Activated CD8-positive, alpha-beta T cell treated with anti-CD3 and anti-CD28 coated beads, Interleukin-2, amount 10 ng/mL, durations not matched to agents 7 days and 5 days (primary cell): ENCODE measurements at places on chromosomes 5 and 9. TPM values are rescaled to one million over a fixed set of nuclear protein-coding genes. Genes with fewer than 3 reads are reported as not detected.

- H3K27ac ChIP-seq, result no peak overlapping the region
- H3K36me3 ChIP-seq, result no peaks in the 10 kb centered on the region
- H3K4me3 ChIP-seq, result no peak overlapping the region
- no peaks in the 10 kb centered on the region for H3K27me3 ChIP-seq
- peaks cover 8% of the 10 kb centered on the region for H3K4me1 ChIP-seq
Observed at GRCh38 chr5:54088081-54088480, 222.3 kb downstream of the ARL15 start.

GRCh38 chr5:38645508-38645907, 89.1 kb upstream of the LIFR start:
- H3K4me1 ChIP-seq, result peaks cover under 1% of the 10 kb centered on the region
- no peaks in the 10 kb centered on the region for H3K36me3 ChIP-seq
- H3K4me3 ChIP-seq, result no peak overlapping the region
- no peak for DNase-seq

- H3K27ac ChIP-seq, result no peak overlapping the region
- no peak overlapping the region for H3K4me3 ChIP-seq
- no peaks in the 10 kb centered on the region for H3K36me3 ChIP-seq
Observed at GRCh38 chr5:116865651-116866050, 291.0 kb upstream of the SEMA6A start.

GRCh38 chr5:142316681-142317080, 8.1 kb downstream of the SPRY4 start:
- peaks cover 9% of the 10 kb centered on the region for H3K27me3 ChIP-seq
- no peak overlapping the region for H3K4me3 ChIP-seq
- DNase-seq, result no peak
- no peak overlapping the region for H3K27ac ChIP-seq
- peaks cover 41% of the 10 kb centered on the region for H3K4me1 ChIP-seq
- no peaks in the 10 kb centered on the region for H3K36me3 ChIP-seq

- no peak for DNase-seq
- H3K27me3 ChIP-seq, result peaks cover 18% of the 10 kb centered on the region
- H3K4me1 ChIP-seq, result peaks cover 20% of the 10 kb centered on the region
- peak overlapping the region; percentile 98 for H3K27ac ChIP-seq
- H3K4me3 ChIP-seq, result peak overlapping the region; percentile 96
Observed at GRCh38 chr9:132241483-132241839, 79.6 kb downstream of the NTNG2 start.

GRCh38 chr9:70170151-70170790, 88.5 kb upstream of the SMC5 start:
- H3K27me3 ChIP-seq, result peaks cover 1% of the 10 kb centered on the region
- no peak overlapping the region for H3K27ac ChIP-seq
- DNase-seq, result no peak
- H3K4me1 ChIP-seq, result no peaks in the 10 kb centered on the region
- H3K4me3 ChIP-seq, result no peak overlapping the region

GRCh38 chr9:88922091-88922490, 69.2 kb upstream of the S1PR3 start:
- peak; percentile 76 for DNase-seq
- peak overlapping the region; percentile 35 for H3K27ac ChIP-seq
- H3K36me3 ChIP-seq, result peaks cover 6% of the 10 kb centered on the region
- H3K4me1 ChIP-seq, result peaks cover 25% of the 10 kb centered on the region
- peaks cover 29% of the 10 kb centered on the region for H3K27me3 ChIP-seq

RNF14 gene
- total RNA-seq, result 22.2 TPM

LRRC19 gene
- not detected for total RNA-seq
